Anterior cingulate cortex (tissue), 58 donors: ENCODE measurements at places on chromosomes 6 and 20.

DNA sequence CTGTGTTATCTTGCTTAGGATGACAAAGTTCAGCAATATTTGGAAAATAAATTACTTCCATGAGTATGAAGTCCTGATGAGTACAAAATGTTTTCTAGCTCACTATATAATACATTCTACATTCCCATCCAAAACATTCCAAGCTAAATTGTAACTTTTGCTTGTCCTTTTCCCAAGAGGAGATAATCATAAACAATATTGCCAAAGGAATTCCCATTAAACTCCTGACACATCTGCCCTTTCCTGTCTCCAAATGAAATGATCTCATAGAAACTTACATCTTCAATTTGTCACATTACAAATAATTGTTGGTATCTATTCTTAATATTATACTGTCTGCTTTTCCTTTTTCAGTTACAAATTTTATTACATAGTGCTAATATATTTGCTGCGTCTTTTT is 20.4 kb upstream of the SENP6 start:
- no peak for DNase-seq

- DNase-seq = no peak
These were observed 15.5 kb upstream of the PRDM1 start for GRCh38 chr6:106070636-106071035.

DNA sequence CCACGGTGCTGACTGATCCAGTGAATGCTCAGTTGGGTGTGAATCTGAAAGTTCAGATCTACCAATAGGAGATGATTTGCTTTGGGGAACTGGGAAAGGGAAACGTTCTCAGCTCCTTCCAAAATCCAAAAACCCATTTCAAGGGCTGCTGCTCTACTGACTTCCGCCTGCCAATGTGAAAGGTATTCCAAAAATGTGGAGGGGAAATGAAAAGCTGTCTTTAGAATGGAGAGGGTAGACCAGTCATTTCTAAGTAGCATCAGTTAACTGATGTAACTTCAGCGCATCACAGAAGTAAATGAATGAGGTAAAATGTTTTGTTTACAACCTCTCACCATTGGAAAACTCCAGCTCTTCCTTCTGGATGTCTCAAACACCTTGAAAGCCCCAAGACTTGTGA is 19.6 kb upstream of the EYA2 start:
- no peak for DNase-seq

DNA sequence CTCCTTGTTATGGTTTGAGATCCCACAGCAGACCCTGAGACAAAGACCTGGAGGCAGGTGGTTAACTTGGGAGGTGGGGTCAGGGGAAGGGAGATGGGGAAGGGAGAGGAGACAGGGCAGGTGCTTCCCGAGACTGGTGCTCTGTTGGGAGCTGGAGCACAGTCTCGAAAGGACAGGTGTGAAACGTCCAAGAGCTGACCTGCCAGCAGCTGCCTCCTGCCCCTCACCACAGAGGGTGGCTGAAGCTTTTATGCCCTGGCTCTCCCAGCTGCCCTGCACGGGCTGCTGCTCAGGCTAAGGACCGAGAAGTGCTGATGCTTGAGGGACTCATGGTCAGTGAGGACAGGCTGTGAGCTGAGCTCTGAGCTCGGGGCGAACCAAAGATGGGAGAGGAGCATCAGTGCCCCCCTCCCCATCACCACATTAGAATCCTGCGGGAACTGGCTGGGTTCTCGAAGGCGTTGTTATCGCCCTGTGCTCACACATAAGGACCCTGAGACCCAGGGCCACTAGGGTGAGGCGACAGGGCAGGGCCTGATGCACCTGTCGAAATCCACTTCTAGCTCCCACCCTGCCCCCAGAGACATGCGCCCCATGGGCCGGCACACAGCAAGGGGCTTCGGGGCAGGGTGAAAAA is 25.3 kb upstream of the CD93 start:
- DNase-seq = no peak

DNA sequence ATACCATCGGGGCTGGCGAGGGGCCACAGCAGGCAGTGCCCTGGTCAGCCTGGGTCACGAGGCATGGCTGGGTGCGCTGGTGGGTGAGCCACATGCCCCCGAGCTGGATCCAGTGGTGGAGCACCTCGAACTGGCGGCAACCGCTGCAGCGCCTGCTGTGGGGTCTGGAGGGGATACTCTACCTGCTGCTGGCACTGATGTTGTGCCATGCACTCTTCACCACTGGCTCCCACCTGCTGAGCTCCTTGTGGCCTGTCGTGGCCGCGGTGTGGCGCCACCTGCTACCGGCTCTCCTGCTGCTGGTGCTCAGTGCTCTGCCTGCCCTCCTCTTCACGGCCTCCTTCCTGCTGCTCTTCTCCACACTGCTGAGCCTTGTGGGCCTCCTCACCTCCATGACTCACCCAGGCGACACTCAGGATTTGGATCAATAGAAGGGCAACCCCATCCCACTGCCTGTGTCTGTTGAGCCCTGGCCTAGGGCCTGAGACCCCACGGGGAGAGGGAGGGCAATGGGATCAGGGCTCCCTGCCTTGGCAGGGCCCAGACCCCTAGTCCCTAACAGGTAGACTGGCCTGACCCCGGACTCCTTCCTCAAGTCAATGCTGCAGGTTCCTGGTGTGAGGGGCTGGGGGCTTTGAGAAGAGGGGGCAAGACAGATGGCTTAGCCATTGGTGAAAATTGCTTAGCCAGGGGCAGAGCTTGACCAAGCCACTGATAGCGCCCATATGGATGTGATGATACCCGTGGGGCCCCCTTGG is 598 bp downstream of the TMEM239 start:
- no peak for DNase-seq

DNA sequence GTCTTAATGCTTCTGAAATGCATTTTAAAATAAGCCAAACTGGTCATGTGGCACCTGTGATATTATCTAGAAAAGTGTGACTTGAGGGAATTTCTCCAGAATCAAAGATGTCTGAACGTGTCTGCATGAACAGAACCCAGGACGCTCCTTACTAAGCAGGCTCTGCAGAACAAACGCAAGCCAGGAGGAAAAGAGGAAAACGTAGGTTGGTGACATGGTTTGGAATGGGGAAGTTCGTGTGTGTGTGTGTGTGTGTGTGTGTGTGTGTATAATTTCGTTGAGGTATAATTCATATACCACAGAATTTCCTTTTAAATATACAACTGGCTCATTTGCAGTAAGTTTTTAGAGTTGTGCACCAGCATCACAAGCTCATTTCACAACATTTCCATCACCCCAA is 200.5 kb upstream of the FOXQ1 start:
- no peak for DNase-seq

- DNase-seq = no peak
These were observed 187.5 kb downstream of the BACH2 start for GRCh38 chr6:90109141-90109540.

- DNase-seq = no peak
These were observed 297.3 kb upstream of the JAG1 start for GRCh38 chr20:10971096-10971495.

- no peak for DNase-seq
These were observed 304.1 kb upstream of the TCF21 start for GRCh38 chr6:133584823-133585222.

DNA sequence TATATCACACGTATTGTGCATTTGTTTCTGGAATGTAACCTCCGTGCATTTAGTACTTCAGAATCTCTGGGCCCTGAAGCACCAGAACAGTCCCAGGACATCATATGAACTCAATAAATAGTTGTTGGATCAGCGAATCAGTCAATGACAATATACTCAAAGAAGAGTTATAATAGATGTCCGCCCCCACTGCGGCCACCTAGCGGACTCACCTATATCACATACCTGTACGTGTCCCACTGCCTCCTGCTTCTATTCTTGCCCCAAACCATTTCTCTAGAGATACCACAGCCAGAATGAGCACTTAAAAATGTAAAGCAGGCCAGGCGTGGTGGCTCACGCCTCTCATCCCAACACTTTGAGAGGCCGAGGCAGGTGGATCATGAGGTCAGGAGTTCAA is 73.9 kb downstream of the DCDC2 start:
- no peak for DNase-seq
